Thyroid gland (tissue), 4 donors: ENCODE measurements at places on chromosomes 13 and 19. TPM values are rescaled to one million over a fixed set of nuclear protein-coding genes. Genes with fewer than 3 reads are reported as not detected.
A peak's percentile ranks its signal among the peaks of the same experiment; 100 is the strongest.

YJU2 gene
- 25.9 TPM for total RNA-seq

- peaks cover 3% of the 10 kb centered on the region for H3K4me1 ChIP-seq
- peak; percentile 61 for DNase-seq
- no peaks in the 10 kb centered on the region for H3K27me3 ChIP-seq
- peak overlapping the region; percentile 77 for H3K27ac ChIP-seq
- H3K36me3 ChIP-seq = no peaks in the 10 kb centered on the region
- no peak overlapping the region for H3K4me3 ChIP-seq
These were observed 350.0 kb upstream of the ARGLU1 start for GRCh38 chr13:106917673-106918556.

LILRA2 gene
- 0.54 TPM for total RNA-seq

DNA sequence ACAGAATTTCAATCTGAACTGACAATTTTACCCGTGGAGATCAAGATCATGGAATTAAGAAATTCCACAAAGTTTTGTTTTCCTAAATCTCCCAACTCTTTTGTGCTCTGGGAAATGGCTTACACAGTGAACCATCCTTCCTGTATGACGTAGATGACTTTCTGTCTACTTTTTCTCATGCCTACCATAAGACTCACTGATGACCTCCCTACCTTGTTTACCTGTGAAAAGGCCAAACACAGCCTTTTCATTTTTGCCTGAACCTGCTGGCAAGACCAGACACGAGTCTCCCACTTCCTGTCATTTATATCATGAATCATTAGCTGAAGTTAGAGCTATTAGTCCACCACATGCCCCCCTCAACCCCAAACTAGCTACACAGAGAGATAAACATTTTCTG, 4.6 kb upstream of the KBTBD6 start:
- H3K36me3 ChIP-seq = no peaks in the 10 kb centered on the region
- DNase-seq = no peak
- H3K4me1 ChIP-seq = no peaks in the 10 kb centered on the region

- H3K4me3 ChIP-seq = no peak overlapping the region
- H3K27ac ChIP-seq = no peak overlapping the region
- H3K27me3 ChIP-seq = no peaks in the 10 kb centered on the region
- H3K36me3 ChIP-seq = no peaks in the 10 kb centered on the region
These were observed 25.9 kb downstream of the C2CD4C start for GRCh38 chr19:383040-383439.

ZNF180 gene
- total RNA-seq = 13.4 TPM

- peak overlapping the region; percentile 95 for H3K27ac ChIP-seq
- H3K36me3 ChIP-seq = peaks cover 40% of the 10 kb centered on the region
- DNase-seq = no peak
- H3K4me1 ChIP-seq = peaks cover 15% of the 10 kb centered on the region
These were observed 1.1 kb downstream of the PAF1 start for GRCh38 chr19:39389631-39390414.

DNA sequence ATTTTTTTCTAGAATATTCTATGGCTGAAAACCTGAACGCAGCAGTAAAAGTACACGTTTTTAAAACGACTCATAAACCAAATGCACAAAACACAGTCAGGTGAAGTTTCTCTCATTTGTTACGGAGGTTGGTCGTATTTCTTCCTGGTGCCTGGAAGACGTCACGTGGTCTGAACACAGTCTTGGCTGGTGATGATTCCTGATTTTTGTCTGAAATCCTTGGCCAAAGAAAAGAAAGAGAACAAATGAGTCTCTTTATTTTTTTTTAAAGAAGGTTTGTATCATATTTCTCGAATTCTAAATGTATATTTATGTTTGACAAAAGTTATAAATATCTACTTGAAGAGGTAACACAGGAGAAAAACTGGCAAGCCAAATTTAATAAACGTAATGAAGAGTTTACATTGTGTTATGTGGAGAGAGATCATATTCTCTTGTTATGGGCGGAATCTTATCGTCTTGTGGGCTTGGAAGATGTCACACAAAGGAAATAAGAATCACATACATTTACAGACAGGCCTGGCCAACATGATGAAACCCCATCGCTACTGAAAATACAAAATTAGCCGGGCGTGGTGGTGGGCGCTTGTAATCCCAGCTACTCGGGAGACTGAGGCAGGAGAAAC, 10.0 kb upstream of the PNMA8A start:
- peaks cover 3% of the 10 kb centered on the region for H3K4me1 ChIP-seq
- H3K4me3 ChIP-seq = no peak overlapping the region
- peak overlapping the region; percentile 26 for H3K27ac ChIP-seq
- DNase-seq = no peak

UPF3A gene
- 58.8 TPM for total RNA-seq

KLK12 gene
- total RNA-seq = not detected
